ENCODE measurements at places on chromosomes 7 and 10.

- DNase-seq: no peak
These were observed 1.7 kb downstream of the TUBGCP2 start for GRCh38 chr10:133306941-133307379.

DNA sequence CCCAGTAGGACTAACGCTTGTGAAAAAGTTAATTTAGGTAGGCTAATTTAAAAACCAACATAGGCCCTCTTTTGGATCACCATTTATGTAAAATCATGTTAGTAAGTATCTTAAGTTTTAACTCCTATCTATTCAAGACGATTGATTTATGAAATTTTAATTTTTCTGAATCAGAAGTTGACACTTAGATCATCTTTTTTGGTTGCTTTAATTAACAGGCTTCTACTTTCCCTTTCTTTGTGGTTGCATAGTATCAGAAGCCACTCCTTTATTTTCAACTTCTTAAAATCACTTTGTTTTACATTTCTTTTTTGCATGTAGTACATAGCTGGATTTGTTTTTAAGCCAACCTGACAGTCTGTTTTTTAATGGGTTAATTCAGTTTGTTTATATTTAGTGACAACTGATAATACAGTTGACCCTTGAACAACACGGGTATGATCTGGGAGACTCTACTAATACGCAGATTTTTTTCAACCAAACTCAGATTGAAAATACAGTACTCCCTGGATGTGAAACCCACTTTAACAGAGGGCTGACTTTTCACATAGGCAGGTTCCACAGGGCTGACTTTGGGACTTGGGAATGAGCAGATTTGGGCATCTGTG is 69.7 kb upstream of the SYPL1 start:
- no peak for DNase-seq

GRCh38 chr10:71780719-71781118 is 7.4 kb upstream of the VSIR start:
- no peak for DNase-seq

- DNase-seq: no peak
These were observed 148.2 kb upstream of the WNT16 start for GRCh38 chr7:121180436-121181063.

GRCh38 chr7:150567169-150567568 is at the start of gene GIMAP4:
TSS of gene GIMAP4 (plus strand) at chr7:150567390. CDS start at chr7:150569902, 2,512 bp downstream.
- DNase-seq: no peak

DNA sequence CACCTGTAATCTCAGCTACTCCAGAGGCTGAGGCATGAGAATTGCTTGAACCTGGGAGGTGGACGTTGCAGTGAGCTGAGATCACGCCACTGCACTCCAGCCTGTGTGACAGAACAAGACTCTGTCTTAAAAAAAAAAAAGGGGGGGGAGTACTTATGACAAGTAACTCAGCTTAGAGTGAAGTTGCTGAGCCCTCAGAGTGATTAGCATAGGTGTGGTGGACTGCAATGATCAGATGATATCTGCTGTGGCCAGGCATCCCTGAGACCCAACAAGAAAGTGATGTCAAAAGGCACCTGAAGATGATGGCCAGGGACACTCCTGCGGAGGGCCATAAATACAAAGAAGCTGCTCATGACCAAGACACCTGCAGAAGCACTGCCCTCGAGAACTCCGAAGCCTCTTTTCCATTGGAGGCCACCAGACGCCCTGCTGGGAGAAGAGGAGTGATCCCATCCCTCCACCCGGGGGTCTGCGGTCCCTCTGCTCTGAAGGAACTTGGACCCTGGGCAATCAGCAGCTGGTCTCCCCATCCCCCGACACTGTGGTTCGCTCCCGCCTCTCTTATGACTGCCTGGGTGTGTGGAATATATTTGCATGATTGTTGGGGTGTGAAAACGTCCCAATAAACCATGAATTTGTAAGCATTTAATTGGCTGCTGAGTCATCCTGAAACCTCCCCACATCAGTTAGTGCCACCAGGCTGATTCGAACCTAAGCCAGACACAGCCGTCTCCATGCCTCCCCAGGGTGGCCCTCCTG is 46.0 kb downstream of the RASGEF1A start:
- DNase-seq: peak; percentile 46

GRCh38 chr7:43568529-43568928 is 14.4 kb upstream of the STK17A start:
- DNase-seq: no peak

DNA sequence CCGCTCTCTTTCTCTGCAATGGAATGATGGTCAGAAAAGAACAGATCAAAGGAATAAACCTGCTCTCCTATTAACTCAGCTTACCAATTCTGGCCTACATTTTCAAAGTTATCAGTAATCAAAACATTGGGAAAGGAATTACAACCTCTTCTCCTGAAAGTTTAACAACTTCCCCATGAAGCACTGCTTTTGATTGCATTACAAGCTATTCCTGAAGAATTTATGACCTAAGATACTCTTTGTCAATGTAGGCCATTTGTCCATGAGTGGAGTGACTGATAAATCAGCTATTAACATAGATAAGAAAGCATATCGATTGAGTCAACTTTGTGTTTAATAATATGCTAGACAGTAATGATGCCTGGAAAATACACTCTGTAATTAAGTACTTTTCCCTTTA is 271.7 kb upstream of the C7orf33 start:
- DNase-seq: no peak

DNA sequence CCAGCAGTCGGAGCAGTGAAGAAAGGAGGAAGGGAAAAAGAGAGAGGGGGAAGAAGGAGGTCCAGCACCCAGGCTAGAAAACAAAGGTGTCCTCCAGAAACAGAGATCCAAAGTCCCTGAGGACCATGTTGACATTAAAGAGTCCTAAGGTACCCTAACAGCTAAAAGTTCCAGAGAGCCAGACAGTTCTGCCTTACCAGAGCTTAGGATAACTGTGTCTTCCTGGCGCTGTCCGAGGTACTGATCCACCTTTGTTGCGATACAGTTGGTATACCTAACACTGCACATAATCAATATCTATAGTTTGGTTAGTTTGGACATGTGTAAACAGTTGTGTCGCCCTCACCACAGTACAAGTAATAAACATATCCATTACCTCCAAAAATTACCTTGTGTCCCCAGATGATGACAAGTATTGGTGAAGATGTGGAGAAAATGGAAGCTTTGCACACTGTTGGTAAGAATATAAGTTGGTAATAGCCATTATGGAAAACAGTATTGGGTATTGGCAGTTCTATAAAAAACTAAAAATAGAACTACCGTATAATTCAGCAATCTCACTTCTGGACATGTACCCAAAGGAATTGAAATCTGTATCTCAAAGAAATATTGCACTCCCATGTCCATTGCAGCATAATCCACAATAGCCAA is 59.8 kb downstream of the GRID1 start:
- no peak for DNase-seq

DNA sequence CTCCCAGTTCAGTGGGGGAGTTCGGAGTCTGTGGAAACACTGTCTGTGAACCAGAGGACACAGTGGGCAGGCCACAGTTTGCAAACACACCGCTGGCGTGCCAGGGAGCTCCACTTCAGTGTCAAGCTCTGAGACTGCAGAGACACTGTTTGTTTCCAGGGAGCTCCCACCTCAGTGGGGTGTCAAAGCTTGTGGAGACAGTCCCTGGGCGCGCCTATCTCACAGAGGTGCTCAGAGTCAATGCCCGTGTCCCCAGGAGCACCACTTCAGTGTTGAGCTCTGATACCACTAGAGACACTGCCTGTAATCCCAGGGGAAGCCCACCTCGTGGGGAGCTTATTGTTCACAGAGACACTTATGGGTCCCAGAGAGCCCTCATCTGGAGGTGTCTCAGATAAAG is 4.3 kb downstream of the MYO1G start:
- no peak for DNase-seq

GRCh38 chr10:57015595-57016318 is 654.7 kb upstream of the ZWINT start:
- DNase-seq: no peak

- no peak for DNase-seq
These were observed 36.6 kb upstream of the PDLIM1 start for GRCh38 chr10:95327367-95327766.

DNA sequence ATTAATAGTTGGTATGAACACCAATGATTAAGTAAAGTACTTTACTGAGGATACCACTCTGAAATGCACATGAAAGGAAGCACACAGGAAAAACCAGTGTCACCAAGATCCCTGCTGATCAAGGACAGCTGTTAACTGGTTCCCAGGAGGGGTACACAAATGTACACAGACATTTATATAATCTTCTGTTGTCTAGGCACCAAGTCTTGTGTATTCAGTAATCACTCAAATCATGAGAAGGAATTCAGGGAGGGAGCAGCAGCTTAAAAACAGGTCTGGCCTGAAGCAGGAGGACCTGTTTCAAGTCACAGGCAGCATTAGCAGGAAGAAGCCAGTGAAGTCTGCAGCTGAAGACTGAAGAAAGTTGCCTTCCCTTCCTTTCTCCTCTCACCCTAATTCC is 18.7 kb downstream of the MPP7 start:
- no peak for DNase-seq

GRCh38 chr7:33744293-33745075 is 160.9 kb upstream of the BMPER start:
- DNase-seq: no peak

DNA sequence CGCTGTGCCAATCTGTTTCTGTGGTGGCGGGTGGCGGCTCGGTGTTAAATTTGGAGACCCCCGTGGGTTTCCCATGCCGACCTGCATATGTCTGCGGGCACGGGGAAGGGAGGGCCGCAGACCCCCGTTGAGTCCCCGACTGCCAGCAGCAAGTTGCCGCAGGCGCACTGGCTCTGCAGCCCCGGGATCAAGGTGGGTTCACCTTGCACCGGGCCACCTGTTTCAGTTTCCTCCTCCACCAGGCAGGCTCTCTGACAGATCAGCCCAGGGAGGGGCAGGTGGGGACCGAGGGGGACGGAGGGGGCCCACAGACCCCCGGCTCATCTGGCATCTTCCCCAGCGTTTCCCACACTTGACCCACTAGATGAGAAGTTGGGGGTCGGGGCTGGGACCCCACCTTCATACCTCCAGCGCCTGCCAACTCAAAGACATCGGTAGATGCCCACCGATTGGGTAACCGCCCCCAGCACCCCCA is 95.9 kb downstream of the CUX1 start:
- DNase-seq: no peak

- peak; percentile 57 for DNase-seq
These were observed 70.5 kb downstream of the SFMBT2 start for GRCh38 chr10:7340179-7340874.

GRCh38 chr7:34222722-34223121 is 317.4 kb downstream of the BMPER start:
- DNase-seq: no peak

DNA sequence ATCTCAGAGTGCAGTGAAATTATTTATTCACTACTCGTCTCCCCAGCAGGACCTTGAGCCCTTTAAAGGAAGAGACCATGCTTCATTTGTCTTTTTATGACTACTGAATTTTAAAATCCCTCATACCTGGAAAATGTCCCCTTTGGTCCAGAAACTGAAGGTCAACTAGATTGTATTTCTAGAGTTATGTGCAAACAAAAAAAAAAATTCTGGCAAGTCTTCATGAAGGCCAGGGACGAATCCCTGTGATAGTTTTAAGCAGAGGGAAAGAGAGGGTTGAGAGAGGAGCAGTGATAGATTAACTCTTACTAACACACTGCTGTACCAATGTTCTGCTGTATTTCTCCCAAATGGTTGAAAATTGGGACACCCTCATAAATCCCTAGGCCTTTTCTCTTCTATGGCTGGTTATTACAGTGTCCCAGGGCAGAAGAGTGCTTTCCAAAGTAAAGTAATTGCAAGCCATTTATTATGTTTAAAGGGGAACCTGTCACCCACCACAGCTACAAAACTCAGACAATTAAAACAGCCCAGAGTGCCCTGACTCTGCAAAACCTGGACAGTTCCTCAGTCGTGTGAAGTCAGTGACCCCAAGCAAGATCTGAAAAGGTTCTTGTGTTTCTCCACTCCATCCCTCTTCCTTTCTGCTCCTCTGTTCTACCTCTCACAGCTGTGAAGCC is 182.8 kb upstream of the AOAH start:
- no peak for DNase-seq

- no peak for DNase-seq
These were observed 24.9 kb downstream of the MBL2 start for GRCh38 chr10:52747694-52748093.

DNA sequence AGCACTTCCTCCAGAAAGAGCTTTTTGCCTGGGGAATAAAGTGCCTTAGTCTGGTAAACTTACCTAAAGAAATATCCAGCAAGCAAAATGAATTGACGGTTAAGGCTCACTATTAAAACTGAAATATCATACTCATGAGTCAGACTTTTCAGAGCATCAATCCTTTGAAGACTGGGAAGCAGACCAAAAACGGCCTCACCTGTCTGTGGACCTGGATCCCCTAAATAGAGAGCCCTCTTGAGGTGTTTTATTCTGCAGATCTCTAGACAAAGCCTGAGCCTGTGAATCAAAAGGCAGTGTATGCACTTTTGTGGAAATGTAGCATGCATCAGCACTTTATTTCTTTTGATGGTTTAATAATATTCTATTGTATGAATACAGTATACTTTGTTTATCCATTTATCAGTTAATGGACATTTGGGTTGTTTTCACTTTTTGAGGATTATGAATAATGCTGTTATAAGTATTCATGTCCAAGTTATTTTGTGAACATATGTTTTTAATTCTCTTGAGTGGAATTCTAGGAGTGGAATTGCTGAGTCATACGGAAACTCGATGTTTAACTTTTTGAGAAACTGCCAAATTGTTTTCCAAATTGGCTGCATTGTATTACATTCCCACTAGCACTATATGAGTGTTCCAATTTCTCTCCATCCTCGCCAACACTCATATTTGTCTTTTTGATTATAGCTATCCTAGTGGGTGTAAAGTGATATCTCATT is 449.0 kb upstream of the IGFBP3 start:
- no peak for DNase-seq

GRCh38 chr7:151431281-151431767 is 8.6 kb downstream of the CRYGN start:
- no peak for DNase-seq

GRCh38 chr10:126397640-126398382 is 9.5 kb upstream of the ADAM12 start:
- DNase-seq: no peak

DNA sequence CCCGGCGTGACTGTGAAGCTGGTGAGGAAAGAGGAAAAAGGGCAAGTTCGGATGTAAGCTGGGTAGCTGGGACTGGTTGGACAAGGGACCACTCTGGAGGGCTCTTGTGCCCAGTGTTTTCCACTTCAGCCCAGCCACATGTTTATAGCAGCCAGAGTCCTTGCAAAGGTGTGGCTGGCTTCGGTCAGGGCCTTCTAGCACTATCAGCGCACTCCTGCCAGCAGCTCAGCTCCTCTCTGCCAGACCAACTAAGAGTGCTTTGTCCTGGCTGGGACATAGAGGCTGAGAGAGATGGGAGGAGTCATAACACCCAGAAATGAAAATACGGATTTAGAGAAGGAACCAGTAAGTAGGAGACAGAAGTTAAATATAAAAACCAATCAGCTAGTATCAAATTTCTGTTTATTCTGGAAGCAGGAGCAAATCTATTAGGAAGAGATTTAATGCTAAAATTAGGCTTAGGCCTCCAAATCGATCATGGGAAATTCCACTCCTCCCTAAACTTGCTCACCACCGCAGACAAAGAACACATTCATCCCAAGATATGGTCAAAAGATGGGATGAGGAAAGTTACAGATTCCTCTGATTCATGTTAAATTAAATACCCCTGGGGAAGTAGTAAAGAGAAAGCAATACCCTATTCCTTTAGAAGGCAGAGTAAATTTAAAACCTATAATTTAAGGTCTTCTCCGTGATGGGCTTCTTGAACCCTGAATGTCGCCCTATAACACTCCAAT is 135.0 kb downstream of the RALA start:
- DNase-seq: no peak

Data from dorsolateral prefrontal cortex (tissue), 122 donors.